Renal cortex interstitium (tissue), 15 donors: ENCODE measurements at places on chromosomes 16 and 17. TPM values are rescaled to one million over a fixed set of nuclear protein-coding genes. Genes with fewer than 3 reads are reported as not detected.
A peak's percentile ranks its signal among the peaks of the same experiment; 100 is the strongest.

KRTAP9-4 gene
- polyA plus RNA-seq: not detected

KCNH4 gene
- polyA plus RNA-seq: not detected

PMP22 gene
- 71.7 TPM for polyA plus RNA-seq

ZNF629 gene
- polyA plus RNA-seq: 31.6 TPM

FOXN1 gene
- 0.68 TPM for polyA plus RNA-seq

SMIM36 gene
- polyA plus RNA-seq: not detected

ASPHD1 gene
- 0.47 TPM for polyA plus RNA-seq

DPEP1 gene
- polyA plus RNA-seq: 62.6 TPM

RNF157 gene
- 31.6 TPM for polyA plus RNA-seq

AHSP gene
- 3.8 TPM for polyA plus RNA-seq

GGT6 gene
- polyA plus RNA-seq: 5.2 TPM

- peak; percentile 45 for DNase-seq
Measured at GRCh38 chr16:12228602-12229499, 252.3 kb downstream of the SNX29 start.

DNA sequence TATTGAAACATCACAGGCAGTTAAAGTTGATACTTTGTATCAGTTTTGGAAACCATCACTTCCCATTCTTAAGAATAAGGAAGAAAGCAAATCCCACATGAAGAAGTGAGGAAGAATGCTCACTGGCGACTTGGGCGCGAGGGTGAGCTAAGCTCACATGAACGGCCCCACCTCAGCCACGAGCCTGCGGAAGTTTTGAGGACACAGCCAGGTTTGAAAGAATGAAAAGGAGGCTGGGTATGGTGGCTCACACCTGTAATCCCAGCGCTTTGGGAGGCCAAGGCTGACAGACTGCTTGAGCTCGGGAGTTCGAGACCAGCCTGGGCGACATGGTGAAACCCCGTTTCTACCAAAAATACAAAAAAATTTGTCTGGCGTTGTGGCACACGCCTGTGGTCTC is 110.3 kb upstream of the CHMP6 start:
- no peak for DNase-seq

DNA sequence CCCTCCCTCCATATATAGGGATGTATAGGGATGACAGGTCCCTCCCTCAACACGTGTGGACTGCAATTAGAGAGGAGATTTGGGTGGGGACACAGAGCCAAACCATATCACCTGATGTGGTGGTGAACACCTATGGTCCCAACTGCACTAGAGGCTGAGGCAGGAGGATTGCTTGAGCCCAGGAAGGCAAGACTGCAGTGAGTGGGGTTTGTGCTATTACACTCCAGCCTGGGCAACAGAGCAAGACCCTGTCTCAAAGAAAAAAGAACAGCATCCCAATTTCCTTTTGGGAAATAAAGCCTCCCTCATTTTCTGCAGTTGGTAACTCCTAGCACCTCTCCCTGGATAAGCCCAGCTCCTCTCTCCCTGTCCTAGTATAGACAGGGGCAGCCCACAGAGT is 23.8 kb upstream of the LYRM9 start:
- DNase-seq: no peak

- peak; percentile 41 for DNase-seq
Measured at GRCh38 chr17:19672009-19672750, 23.6 kb downstream of the ALDH3A2 start.

DNA sequence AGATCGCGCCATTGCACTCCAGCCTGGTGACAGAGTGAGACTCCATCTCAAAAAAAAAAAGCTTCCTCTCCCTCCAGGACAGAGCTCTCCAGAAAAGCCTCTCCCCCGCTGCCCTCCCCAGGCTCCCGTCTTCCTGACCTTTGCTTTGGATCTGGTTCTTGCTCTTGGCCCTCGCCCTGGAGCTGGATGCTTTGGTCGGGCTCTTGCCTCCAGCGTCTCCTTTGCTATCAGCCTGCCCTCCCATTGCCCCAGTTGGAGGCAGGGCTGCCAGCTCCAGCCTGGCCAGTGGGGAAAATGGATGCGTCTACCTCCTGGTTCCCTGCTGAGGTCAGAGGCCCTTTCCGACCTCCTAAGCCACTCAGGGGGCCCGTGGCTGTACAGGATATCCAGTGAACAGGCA is 35.9 kb downstream of the TRARG1 start:
- no peak for DNase-seq

DNA sequence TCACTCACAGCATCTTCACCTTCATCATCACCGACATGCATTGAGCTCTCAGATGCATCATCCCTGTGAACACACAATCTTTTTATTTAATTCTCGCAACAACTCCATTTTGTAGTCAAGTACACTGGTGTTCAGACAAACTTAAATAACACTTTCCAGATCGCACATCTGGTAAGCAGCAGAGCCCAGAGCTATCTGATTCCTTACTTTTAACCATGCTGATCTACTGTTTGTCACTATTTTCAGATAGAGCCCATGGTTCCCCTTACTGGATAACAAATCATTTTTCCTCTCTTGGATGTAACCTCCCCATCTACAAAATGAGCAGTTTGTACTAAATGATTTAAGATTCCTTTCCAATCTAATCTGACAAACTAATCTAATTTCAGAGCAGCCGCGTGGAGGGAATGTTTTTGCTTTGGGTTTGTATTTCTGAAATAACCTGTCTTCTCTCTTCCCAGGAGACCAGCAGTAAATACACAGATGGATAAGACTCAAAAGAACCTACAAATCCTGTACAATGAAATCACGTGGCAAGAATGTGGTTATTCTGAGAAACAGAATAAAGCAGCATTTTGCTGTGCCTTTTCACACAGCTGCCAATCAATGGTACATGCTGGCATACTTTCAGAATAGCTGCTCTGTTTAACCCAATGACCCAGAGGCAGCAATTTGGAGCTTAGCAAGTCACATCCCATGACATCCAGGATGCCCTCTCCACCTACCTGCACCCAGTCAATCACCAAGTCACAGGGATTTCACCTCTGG is 72.9 kb upstream of the CCL2 start:
- DNase-seq: no peak

GRCh38 chr16:17397499-17397891 is 73.3 kb downstream of the XYLT1 start:
- no peak for DNase-seq

GRCh38 chr17:65103896-65104295 is 33.3 kb upstream of the RGS9 start:
- no peak for DNase-seq

DNA sequence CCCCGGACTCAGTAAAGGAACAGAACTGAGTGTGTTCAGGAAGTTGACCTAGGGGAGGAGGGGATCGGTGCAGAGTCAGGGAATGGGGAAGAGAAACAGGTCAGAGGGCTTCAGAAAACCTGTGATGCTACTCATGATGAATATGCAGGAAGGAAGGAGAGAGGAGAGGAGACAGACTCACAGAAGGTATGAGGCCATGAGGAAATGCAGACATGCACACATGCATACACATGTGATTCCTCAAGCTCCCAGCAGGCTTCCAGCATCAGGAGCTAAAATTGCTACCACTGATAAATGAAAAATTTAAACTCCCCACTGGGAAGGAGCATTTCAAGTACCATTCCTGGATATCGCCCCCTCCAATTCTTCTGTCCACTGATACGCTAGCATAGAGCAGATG is 262.6 kb downstream of the SLC39A11 start:
- DNase-seq: no peak

DNA sequence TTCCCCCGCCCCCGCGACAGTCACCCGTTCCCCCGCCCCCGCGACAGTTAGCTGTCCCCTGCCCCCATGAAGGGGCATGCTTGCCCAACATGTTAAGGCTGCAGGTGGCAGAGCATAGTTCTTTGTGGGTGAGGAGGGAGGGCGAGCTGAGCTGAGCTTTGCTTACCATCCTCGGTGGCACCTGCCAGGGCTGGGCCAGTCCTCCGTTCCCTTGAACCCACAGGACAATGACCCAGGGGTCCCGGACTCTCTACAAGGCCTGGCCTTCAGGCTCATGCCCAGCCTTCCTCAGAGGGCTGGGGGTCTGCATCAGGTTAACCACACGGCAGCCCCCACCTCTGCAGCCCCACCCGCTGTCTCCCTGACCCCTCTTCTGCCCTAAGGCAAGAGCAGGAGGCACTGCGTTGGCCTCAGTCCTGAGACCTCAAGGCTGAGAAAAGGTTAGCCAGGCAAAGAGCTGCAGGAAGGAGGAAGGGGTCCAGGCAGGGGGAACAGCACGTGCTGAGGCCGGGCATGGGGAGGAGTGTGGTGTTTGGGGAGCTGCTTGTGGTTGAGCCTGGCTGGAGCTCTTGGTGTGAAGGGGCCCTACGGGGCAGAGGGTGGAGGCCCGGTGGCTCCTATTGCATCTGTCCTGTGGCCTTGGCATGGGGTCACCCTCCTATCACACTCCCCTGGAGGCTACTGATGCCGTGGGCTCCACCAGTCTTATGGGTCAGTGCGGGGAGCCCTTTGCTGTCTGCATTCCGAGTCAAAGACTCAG is 11.4 kb upstream of the DOC2B start:
- no peak for DNase-seq

GRCh38 chr17:55168958-55169687 is 95.6 kb upstream of the HLF start:
- DNase-seq: no peak

DNA sequence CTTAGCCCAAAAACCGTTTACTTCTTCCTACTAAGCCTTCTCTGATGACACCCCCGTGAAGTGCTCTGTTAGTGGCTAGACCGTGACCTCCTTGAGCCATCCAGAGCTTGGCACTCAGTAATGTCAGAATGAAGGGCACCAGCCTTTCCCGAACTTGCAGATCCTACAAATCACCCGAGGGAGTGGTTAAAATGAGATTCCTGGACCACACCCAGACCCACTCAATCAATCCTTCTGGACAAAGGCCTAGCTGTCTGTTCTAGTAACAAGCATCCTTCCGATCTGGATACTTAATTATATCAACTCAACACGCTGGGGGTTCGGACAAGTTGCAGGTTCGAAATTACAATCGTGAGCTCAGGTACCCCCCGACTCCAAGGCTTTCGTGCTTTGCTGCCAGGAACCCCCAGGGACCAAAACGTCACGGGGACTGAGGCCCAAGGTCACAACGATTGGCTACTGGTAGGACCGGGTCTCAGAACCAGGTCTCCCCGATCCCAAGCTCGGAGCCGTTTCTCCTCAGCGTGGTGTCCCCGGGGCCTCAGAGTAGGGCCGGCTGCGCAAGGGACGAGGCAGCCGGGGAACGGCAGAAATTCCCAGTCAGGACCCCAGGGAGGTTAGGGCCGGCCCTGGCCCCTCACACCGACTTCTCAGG is 527 bp downstream of the CIAPIN1 start:
- DNase-seq: no peak

DNA sequence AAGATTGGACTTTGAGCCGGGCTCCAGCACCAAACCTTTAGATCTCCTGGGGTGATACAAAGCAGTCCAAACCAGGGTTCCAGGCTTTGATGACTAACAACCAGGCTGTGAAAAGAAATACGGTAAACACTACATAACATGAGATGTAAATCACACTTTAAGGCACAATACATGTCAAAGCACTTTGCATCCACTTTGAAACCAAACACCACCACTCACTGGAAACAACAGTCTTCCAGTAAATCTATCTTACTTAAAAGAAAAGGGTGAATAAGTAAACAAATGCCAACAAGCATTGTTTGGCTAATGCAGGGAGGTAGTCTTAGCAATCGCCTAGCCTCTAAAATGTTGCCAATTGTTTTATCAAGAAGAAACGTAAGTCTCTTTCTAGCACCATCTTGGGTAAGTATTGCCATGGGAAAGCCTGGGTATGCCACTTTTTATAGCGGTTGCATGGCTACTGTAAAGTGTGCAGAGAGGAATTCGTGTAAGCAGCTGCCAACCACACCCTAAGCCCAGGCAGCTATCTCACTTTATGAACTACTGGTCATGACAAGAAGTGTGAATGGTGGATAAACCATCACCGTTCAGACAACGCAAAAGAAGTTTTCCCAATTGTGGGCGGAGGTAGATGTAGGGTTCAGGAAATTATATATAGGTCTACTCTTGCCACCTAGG is 267.4 kb upstream of the PSMD7 start:
- no peak for DNase-seq

GRCh38 chr17:79796444-79796762 is 474 bp downstream of the CBX8 start:
- no peak for DNase-seq

- no peak for DNase-seq
Measured at GRCh38 chr17:48543107-48543853, 1.6 kb downstream of the HOXB2 start.

GRCh38 chr17:80119839-80120238 is 18.5 kb downstream of the GAA start:
- DNase-seq: no peak

- no peak for DNase-seq
Measured at GRCh38 chr17:50562242-50563091, 2.0 kb downstream of the CACNA1G start.

DNA sequence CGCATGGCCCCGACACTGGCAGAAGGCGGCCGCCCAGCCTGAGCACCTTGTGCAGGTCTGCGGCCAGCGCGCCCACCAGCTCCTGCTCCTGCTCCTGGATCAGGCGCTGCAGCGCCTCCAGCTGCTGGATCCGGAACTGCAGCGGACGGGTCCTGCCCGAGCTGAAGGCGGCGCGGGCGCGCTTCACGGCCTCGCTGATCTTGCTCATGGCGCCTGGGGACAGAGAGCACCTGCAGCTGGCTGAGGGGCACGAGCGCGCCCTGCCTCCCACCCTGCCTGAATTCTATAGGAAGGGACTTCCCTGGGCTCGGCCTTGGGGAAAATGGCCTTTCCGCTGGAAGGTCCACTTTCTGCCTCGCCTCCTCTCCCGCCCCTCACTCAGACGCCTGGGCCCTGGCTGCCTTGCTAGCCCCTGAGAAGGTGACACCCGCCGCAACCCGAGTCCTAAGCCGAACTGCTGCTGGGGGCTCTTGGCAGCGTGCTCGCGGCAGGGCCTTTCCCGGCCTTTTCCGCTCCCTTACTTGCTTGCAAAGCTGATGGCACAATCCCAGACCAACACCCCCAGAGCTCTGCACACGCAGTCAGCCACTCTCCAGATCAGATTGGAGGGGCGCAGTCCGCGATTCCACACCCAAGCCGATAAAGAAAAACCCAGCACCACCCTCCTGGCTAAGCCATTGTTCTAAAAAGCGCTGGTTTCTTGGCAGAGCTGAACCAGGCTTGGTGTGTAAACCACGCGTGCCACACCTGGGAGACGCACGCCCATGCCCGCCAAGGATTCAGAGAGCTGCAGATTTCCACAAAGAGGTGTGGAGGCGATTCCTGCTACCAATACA is 3.0 kb downstream of the ALDH3A1 start:
- DNase-seq: peak; percentile 84

DNA sequence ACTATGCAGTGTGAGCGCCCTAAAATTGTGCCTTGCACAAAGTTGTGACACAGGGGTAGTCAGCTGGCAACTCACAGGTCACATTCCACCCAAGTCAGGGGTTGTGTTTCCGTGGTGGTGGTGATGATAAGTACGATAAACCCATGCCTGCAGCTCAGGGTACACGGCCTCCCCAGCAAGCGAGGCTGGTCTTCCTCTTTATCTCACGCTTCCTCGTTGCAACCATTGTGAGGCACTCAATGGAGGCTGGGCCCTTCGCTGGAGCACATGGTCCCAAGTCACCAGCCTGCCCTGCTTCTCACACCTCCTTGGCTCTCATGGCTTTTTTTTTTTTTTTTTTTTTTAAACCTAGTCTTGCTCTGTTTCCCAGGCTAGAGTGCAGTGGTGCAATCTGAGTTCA is 307.5 kb downstream of the CPPED1 start:
- no peak for DNase-seq
